ENCODE measurements at places on chromosomes 3 and 15.

DNA sequence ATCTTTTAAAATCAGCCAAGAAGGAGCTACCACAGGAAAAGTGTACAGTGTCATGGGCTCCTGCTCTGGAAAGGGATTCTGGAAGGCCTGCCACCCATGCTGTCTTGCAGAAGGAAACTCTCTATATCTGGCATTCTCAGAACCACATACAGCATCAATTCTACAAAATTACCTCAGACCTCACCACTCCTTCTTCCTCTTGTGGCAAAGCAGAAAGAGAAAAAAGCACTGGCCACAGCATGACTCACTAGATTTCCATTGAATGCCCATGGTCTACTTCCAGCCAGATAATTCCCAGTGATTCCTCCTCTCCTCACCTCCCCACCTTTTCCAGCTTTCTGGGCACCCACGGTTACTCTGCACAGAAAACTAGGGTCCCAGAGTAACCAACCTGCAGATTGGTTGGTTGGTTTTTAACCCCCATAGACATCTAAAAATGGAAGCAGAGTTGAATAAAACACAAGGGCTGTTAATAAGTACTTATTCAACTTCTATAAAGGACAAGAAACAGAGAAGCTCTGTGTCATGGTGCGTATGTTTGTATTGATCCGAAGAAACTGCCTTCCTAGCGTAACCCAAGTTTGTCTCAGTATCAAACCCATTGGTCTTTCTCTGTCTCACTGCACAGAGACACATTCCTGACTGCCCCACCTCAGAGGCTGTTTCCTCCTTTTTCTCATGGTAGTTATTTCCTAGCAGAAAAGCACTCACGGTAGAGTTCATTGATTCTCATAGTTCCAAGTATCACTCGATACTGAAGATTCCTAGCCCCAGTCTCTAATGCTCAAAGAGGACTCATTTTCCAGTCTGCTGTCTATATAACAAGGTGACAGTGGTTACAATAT, 67.7 kb downstream of the LDHAL6B start:
- DNase-seq, result no peak

GRCh38 chr3:191369616-191370010, 39.3 kb upstream of the UTS2B start:
- DNase-seq, result no peak

- DNase-seq, result no peak
Measured at GRCh38 chr3:128701342-128702212, 24.4 kb upstream of the RAB7A start.

- no peak for DNase-seq
Measured at GRCh38 chr3:137988982-137989381, 21.0 kb upstream of the CLDN18 start.

DNA sequence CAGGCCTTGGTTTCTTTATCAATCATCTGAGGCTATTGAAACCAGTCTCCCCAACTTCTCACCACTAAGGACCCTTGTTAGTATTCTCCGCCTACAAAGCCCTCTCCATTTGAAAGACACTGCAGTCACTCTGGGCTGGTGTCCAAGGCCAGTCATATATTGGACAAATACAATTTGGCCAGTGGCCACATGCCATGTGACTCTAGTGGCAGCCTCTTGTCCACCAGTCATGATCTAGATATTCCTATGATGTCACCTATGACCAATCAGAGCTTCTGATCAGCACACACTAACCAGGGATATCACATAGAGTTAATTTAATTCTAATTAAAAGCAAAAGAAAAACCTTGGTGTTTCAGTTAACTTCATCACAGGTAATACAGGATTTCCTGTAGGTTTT, 68.2 kb downstream of the RAB11A start:
- no peak for DNase-seq

- no peak for DNase-seq
Measured at GRCh38 chr3:124316034-124316287, 324.0 kb upstream of the ROPN1 start.

DNA sequence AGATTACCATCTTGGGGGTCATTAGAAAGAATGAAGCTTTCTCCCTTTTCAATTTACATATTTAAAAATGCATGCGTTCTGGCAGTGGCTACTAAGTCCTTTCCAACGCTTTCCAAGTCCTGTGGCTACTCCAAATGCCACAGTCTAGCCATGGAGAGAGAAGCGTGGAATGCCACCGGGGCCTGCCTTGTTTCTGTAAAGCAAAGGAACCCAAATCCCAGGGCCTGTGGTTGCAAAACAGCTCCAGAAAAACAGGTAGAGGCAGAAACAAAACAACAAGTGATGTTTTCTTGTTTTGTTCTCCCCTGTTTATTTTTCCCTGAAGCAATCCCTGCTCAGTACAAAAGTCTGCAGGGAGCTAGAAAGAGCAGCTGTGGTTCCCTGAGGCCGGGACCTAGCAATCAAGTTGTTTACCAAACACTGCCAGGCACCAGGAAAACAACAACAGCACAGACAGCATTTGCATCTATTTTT, 85.5 kb downstream of the FOXP1 start:
- DNase-seq, result no peak
